ENCODE measurements at places on chromosomes 11 and 22.

DNA sequence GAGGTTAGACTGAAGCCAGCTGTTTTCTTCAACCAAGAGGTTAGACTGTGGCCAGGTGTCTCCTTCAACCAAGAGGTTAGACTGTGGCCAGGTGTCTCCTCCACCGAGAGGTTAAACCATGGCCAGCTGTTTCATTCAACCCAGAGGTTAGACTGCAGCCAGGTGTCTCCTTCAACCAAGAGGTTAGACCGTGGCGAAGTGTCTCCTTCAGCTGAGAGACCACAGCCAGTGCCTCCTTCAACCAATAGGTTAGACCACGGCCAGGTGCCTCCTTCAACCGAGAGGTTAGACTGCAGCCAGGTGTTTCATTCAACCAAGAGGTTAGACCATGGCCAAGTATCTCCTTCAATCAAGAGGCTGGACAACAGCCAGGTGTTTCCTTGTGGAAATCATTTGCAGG, 498.1 kb downstream of the TBC1D22A start:
- no peak for DNase-seq

GRCh38 chr11:61588728-61589191, 7.9 kb upstream of the SYT7 start:
- DNase-seq, result no peak

DNA sequence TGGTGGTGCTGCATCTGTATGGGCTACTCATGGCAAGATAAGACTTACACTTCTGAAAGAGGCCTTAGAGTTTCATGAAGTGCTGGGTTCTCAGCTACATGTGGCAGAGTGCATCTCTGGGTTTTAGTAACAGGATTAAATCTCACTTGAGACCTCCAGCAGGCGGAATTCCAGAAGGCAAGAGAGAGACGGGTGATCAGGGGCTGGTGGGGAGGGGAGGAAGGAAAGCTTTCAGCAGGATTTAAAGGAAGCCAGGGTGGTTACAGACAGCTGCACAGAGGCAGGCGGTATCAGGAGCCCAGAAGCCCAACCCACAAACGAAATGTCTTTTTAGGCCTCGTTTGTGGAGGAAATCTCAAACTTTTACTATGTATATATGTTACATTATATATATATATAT, 56.2 kb upstream of the CD82 start:
- DNase-seq, result no peak

GRCh38 chr11:75565221-75565814, 3.3 kb downstream of the SERPINH1 start:
- no peak for DNase-seq

GRCh38 chr11:24642648-24643047, 145.8 kb downstream of the LUZP2 start:
- DNase-seq, result no peak

GRCh38 chr22:24977370-24978221, 25.1 kb downstream of the KIAA1671 start:
- DNase-seq, result no peak

GRCh38 chr11:47961383-47961782, 19.0 kb upstream of the PTPRJ start:
- DNase-seq, result no peak

DNA sequence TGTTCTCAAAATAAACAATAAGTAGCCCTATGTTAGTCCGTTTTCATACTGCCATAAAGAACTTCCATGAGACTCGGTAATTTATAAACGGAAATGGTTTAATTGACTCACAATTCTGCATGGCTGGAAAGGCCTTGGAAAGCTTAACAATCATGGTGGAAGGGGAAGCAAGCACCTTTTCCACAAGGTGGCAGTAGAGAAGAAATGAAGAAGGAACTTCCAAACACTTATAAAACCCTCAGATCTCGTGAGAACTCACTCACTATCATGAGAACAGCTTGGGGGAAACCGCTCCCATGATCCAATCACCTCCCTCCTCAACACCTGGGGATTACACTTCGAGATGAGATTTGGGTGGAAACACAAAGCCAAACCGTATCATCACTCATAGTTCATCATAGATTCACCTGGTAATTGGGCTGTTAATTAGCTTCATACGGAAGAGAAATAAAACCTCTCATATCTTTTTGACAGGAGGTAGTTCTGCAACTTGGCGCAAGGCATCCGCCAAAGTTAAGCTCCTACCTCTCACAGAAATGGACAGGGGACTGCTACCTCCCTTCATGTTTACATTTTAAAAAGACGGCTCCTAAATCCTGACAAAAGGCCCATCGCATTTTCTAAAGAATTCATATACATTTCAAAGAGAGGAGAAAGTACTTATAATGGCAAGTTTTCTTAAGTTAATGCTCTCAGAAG, 49.0 kb downstream of the MUC15 start:
- DNase-seq, result no peak

GRCh38 chr11:75103380-75104026, 6.8 kb upstream of the OR2AT4 start:
- DNase-seq, result no peak

DNA sequence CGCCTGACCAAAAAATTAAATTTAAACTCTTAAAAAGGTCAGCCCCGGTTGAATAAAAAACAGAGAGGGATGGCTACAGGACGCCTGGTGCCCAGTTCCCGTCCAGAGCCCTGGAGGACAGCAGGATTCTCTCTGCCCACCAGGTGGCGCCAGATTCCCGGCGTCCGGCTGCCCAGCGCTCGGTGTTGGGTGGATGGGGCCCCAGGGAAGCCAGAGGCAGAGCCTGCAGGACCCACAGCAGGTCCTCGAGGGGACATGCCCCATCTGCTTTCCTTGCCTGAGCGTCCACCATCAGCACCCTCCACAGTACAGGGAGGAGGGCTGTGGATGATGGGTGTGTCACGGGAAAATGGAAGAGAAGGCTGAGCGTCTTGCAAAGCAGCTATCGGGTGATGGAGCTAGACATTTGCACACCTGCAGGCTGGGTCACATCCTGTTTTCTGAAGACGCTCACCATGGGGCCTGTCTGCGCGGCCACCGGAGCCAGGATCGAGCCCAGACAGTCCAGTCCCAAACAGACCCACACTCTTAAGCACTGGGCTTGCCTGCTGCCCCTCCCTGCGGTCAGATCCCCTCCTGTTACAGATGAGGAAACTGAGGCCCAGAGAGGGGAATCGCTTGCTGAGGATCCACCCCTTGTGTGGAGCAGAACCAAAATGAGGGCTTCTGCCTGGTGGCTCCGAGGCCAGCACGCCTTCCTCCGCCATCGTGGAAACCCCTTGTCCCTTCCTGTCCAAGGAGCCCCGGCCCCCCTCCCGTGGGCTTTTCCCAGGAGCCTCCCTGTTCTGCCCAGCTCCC, 18.5 kb upstream of the CBX7 start:
- DNase-seq, result peak; percentile 69

DNA sequence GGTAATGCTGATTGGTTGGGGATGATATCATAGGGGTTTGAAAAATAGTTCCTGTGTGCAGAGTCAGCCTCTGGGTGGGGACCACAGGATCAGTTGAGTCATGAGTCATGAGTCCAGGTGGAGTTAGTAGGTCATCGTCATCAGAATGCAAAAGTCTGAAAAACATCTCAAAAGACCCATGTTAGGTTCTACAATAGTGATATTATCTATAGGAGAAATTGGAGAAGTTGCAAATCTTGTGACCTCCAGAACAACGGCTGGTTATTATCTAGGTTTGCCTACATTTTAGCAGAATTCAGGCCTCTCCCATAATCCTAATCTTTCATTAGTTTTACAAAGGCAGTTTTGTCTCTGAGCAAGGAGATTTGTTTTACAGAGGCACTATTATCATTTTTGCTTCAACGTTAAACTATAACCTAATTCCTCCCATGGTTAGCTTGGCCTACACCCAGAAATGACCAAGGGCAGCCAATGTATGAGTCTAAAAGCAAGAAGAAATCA, 38.9 kb downstream of the MS4A2 start:
- DNase-seq, result no peak

- DNase-seq, result no peak
Observed at GRCh38 chr11:60168306-60168705, 14.6 kb downstream of the MS4A6A start.

DNA sequence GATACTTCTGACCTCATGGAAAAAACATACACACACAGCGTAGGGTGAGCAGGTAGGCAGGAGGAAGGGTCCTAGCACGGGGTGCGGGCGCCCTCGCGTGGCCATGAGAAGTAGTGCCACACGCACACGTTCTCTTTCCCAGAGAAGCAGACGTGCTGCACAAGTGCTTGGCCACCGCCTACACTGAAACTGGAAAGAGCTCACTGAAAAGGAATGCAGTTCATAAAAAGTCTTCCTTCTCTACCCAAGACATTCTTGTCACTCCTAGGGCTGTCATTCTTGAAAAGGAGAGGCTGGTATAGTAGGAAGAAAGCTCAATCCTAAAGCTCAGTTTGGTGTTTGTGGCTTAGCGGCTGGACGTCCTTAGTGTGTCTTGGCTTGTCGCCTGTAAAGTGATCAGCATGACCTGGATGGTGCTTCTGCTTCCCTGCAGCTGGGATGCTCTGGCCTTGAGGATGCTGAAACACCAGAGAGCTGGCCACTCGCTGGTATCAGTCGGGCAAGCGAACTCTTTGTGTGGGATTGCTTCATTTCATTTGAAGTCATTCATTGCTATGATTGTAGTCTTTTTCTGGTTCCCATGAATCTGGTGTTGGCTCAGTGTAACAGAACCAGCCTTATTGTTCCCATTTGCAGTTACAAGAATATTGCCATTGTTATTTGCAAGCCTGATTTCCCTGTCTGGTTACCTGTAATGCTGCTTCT, 303.8 kb downstream of the NTM start:
- DNase-seq, result peak; percentile 84

- no peak for DNase-seq
Observed at GRCh38 chr11:2746401-2747247, 46.8 kb upstream of the KCNQ1OT1 start.

DNA sequence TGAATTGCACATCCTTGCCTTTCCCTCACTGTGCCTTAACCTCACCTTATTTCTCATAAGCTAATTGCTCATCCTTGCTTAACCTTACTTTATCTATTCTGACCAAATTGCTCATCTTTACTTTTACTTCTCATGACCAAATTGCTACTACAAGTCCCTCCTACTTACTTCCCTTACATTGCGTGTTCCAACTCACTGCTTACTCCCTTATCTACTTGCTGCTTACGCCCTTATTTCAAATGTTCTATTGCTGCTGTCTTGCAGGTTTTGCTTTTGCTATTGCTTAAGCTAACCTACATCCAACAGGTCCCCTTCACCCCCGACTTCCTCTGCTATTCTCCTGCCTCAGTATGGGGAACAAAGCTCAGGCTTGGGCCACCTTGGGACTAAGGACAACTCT, 8.0 kb downstream of the OR8B2 start:
- no peak for DNase-seq

- DNase-seq, result no peak
Observed at GRCh38 chr11:61918938-61919704, 1.8 kb upstream of the RAB3IL1 start.

DNA sequence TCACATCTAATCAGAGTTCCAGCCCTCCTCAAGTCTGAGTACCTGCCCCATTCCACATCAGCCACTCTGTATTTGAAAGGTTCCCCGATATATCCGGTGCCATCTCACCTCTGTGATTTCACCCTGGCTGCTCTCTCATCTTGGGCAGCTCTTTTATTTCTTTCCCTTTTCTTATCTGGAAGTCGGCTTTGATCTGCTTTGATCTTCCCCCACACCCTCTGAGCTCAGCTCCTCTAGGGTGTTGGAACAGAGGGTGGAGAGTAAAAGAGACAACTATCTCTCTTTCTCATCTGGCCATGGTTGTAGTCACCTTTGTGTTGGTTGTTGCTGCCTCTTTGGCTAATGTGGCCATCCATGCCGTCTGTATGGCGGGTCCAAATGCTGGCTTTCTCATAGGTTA, 108.3 kb downstream of the ENTHD1 start:
- DNase-seq, result no peak

- no peak for DNase-seq
Observed at GRCh38 chr11:58577555-58578135, 1.2 kb upstream of the ZFP91 start.

- DNase-seq, result no peak
Observed at GRCh38 chr11:119052163-119052814, 4.7 kb downstream of the HYOU1 start.

DNA sequence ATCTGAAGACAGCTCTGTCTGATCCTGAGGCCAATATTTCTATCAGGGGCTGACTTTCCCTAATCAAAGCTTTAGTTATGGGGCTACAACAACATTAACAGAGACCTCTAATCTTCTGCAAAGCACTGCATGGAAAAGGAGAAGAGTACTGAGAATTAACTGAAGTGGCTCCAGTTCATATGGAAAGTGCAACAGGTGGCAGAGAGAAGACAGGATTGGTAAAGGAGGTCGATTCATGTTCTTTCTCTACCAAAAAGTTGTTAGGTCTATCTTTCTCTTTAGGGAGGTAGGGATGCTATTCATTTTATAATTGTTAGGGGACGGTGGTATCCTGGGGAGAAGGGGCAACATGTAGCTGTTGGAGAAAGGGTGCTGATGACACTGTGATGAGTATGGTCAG, 232.7 kb upstream of the NARS2 start:
- no peak for DNase-seq

- peak; percentile 90 for DNase-seq
Observed at GRCh38 chr22:39469681-39470450, 13.1 kb downstream of the MGAT3 start.

DNA sequence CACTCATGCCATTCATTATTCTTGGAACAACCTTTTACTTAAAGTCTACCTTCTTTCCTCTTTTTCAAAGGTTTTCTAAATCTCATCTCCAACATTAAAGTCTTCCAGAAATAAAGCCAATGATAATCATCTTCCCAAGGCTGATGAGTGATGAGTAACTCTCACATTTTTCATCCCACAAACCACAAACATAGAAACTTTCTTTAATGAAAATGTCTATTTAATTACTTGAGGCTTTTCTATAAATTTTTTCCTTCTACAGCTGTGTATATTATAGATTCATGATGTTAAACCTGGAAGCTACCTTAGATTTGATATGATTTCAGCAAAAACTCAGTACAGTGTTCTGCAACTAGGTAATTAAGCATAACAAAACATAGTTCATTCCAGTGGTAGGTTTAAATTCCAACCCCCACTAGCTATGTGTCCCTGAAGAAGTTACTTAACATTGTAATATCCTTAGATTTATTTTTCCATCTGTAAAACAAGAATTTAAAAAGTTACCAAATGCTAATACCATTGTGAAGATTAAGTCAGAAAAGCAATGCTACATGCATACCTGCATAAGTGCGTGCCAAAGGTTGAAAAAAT, 845.4 kb downstream of the KCNA4 start:
- no peak for DNase-seq

Measured in putamen (tissue), 1 donor.